ENCODE measurements at places on chromosomes 2 and 18. TPM values are rescaled to one million over a fixed set of nuclear protein-coding genes. Genes with fewer than 3 reads are reported as not detected.

Gene NETO1
- total RNA-seq, result not detected

Gene PDCL3
- total RNA-seq, result 39.3 TPM

GRCh38 chr2:126909366-126909765 is 10.7 kb downstream of the TEX51 start:
- no peak overlapping the region for H3K4me3 ChIP-seq
- DNase-seq, result no peak

DNA sequence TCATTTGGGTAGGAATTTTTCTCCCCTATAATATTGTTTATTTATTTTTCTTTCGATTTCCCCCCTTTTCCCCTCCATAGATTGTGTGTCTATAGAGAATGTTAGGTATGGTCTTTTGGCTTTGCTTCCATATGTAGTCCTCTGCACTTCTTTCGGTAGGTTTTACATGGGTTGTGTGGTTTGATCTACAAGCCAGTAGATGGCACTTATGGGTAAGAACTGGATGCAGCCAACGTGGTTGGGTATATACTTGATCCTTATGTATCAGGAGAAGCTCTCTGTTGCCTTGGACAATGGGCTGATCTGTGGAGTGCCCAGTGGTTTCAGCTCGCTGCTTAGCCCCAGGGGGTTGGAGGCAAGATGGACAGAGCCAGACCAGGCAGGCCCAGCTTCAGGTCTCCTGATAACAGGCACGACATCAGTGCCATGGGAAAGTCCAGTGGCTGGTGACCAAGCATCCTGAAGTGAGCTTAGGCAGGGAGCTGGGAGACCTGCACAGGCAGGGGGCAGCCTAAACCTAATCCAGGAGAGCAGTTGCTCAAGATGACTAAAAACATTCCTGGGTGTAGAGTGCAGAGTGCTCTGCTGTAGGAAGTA is 488.3 kb downstream of the CCDC85A start:
- H3K36me3 ChIP-seq, result no peaks in the 10 kb centered on the region

GRCh38 chr18:48835119-48835518 is 115.6 kb downstream of the SMAD7 start:
- peak overlapping the region; percentile 92 for H3K27ac ChIP-seq
- DNase-seq, result no peak
- H3K36me3 ChIP-seq, result no peaks in the 10 kb centered on the region
- no peaks in the 10 kb centered on the region for H3K27me3 ChIP-seq
- H3K4me1 ChIP-seq, result peaks cover 75% of the 10 kb centered on the region

GRCh38 chr2:126444512-126444911 is 211.4 kb upstream of the GYPC start:
- H3K27me3 ChIP-seq, result peaks cover 4% of the 10 kb centered on the region
- no peak overlapping the region for H3K27ac ChIP-seq
- H3K4me1 ChIP-seq, result peaks cover 2% of the 10 kb centered on the region
- no peak overlapping the region for H3K4me3 ChIP-seq

GRCh38 chr18:32879497-32879896 is 106.7 kb upstream of the KLHL14 start:
- H3K36me3 ChIP-seq, result no peaks in the 10 kb centered on the region
- no peak overlapping the region for H3K4me3 ChIP-seq
- DNase-seq, result no peak
- no peaks in the 10 kb centered on the region for H3K27me3 ChIP-seq
- H3K4me1 ChIP-seq, result no peaks in the 10 kb centered on the region
- H3K27ac ChIP-seq, result no peak overlapping the region

GRCh38 chr2:20523799-20524187 is 76.9 kb downstream of the RHOB start:
- H3K27ac ChIP-seq, result no peak overlapping the region
- H3K4me3 ChIP-seq, result no peak overlapping the region
- H3K36me3 ChIP-seq, result no peaks in the 10 kb centered on the region
- H3K4me1 ChIP-seq, result no peaks in the 10 kb centered on the region

GRCh38 chr2:55718165-55719008 is 24.7 kb upstream of the PNPT1 start:
- peak; percentile 66 for DNase-seq
- H3K27me3 ChIP-seq, result peaks cover 6% of the 10 kb centered on the region
- H3K36me3 ChIP-seq, result no peaks in the 10 kb centered on the region
- H3K27ac ChIP-seq, result no peak overlapping the region
